Esophagus squamous epithelium (tissue), 5 donors: ENCODE measurements at places on chromosomes 13 and 19. TPM values are rescaled to one million over a fixed set of nuclear protein-coding genes. Genes with fewer than 3 reads are reported as not detected.
A peak's percentile ranks its signal among the peaks of the same experiment; 100 is the strongest.

SYT5 gene
- not detected for total RNA-seq

- H3K27me3 ChIP-seq, result no peaks in the 10 kb centered on the region
- H3K4me1 ChIP-seq, result peaks cover 25% of the 10 kb centered on the region
- no peak overlapping the region for H3K4me3 ChIP-seq
- no peak overlapping the region for H3K27ac ChIP-seq
- H3K36me3 ChIP-seq, result no peaks in the 10 kb centered on the region
Observed at GRCh38 chr13:36294096-36294495, 3.5 kb downstream of the CCDC169 start.

- DNase-seq, result no peak
- no peaks in the 10 kb centered on the region for H3K36me3 ChIP-seq
- H3K4me1 ChIP-seq, result no peaks in the 10 kb centered on the region
- H3K4me3 ChIP-seq, result no peak overlapping the region
- no peak overlapping the region for H3K27ac ChIP-seq
- no peaks in the 10 kb centered on the region for H3K27me3 ChIP-seq
Observed at GRCh38 chr13:36770741-36771140, 48.3 kb upstream of the RFXAP start.

DNA sequence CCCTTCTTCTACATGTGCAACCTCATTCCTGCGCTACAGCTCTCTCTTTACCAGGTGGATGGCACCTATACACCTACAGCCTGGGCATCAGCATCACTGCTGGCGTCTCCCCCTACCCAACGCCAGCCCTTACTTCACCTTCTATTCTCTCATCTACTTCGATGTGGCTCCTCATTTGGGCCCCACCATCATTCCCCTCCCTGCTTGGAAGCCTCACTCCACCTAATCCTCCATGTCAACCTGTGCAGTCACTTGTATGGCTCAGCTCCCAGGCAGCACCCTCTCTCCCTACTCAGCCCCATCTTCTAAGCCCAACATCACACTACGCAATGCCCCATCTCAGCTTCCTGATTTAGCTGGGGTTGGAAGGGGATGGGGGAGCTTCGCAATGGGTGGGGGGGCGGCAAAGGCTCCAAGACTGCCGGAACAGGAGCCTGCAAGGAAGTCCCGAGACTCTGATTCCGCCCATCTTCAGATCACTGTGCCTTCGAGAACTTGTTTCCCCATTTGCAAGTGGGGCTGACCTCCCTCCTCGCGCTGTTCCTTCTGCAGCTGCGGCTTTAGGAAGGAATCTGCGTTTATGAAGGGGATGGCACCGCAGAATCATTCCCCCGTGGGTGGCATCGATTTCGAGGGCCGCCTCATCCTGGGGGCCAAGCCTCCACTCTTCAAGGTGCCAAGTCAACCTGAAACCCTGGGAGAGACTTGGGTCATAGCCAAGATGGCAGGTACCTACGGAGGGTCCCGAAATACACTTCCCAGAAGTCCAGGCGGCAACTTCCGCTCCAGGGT lies 913 bp downstream of the MZF1 start:
- H3K4me1 ChIP-seq, result peaks cover 25% of the 10 kb centered on the region
- peak overlapping the region; percentile 97 for H3K27ac ChIP-seq
- no peak for DNase-seq
- no peaks in the 10 kb centered on the region for H3K27me3 ChIP-seq
- H3K36me3 ChIP-seq, result no peaks in the 10 kb centered on the region

DNA sequence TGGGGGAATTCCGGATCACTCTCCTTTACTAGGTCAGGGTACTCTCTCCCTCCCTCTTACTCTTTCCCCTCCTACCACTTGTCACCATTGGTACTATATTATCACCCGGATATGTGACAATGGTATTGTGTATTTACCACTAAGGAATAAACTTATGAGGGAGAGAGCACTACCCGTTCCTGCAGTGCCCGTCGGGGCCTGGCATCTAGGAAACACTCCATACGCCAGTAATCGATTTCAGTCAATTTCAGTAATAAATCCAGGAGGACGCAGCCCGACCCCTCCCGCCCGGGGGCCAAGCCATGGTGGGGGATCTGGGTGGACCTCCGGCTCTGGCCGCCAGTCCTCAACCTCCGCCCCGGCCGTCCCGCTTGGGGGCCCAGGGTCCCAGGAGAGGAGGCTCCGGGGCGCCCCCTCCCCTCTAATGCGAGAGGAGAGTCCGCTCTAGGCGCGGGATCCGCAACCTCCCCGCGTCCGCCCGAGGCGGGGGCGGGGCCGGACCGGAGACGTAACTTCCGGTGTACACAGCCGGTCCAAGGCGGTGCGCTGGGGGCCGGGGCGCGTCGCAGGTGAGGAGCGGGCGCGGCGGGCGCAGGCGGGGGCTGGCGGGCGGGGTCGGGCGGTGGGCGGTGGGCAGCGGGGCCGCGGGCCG lies at the start of gene GARRE1:
Gene GARRE1, plus strand, starts transcription at position 509 of the 652 bp plus-strand sequence. CDS start 45,920 bp downstream, outside the sequence.
- no peaks in the 10 kb centered on the region for H3K27me3 ChIP-seq
- H3K27ac ChIP-seq, result peak within 1 kb of the TSS; percentile 95
- peak; percentile 32 for DNase-seq

DNA sequence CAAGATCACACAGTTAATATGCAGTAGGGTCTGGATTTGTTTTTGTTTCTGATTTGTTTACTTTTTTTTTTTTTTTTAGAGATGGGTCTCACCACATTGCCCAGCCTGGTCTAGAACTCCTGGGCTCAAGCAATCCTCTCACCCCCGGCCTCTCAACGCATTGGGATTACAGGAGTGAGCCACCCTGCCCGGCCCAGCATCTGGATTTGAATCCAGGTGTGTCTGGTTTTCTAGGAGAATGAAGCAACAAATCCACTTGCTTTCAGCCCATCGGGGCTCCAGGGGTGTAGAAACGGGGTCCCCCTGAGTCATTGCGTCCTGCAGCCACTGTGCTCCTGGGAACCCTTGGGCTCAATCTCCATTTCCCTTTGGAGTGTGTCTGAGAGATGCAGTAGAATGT lies 6.6 kb downstream of the CACNG8 start:
- H3K27ac ChIP-seq, result no peak overlapping the region
- DNase-seq, result no peak
- no peaks in the 10 kb centered on the region for H3K36me3 ChIP-seq
- no peaks in the 10 kb centered on the region for H3K4me1 ChIP-seq
- no peaks in the 10 kb centered on the region for H3K27me3 ChIP-seq
